Choroid plexus epithelial cell (primary cell): ENCODE measurements at places on chromosomes 11 and 22.

GRCh38 chr22:35739076-35739930 lies 21.6 kb downstream of the APOL5 start:
- no peak for DNase-seq

- DNase-seq = no peak
These were observed 51.6 kb upstream of the CCDC34 start for GRCh38 chr11:27414644-27415043.

GRCh38 chr11:46012185-46012584 lies 89.7 kb downstream of the LARGE2 start:
- DNase-seq = no peak

GRCh38 chr22:46238541-46238940 lies 11.6 kb downstream of the CDPF1 start:
- no peak for DNase-seq

DNA sequence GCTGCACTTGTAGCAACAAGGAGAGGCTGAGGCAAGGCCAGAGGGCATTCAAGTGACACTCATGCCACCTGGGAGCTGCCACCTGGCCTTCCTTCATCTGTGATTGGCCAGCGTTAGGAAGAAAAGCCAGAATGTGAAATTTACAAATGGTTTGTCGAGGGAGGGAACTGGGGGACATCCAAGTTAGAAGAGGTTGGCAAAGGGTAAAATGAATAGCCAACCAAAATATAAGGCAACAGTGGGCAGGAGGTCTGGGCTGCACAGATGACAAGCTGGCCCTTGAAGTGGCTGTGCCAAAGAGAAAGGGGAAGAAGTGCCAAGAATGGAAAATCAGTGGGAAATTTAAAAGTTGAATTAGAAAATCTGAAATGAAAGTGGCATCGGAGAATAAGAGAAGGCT lies 221.4 kb downstream of the C11orf91 start:
- no peak for DNase-seq

DNA sequence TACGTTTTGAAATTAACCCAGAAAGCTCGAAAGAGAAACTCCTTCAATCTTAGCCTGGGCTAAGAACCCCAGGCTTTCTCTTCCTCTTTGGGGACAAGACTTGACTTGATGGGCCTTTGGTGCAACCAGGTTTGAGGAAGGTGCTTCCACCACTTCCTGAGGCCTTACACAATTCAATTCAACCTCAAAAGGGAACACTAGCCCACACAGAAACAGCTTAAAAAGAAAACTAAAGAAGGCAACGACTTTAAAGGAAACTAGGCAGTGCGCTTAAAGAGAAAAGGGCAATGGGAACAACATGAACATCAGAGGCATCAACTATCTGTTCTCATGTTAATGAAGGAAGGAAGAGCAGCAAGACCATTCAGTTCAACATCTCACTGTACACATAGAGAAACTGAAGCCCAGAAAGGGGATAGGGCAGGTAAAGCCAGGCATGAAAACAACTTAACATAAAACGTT lies 24.8 kb downstream of the PAK1 start:
- no peak for DNase-seq

DNA sequence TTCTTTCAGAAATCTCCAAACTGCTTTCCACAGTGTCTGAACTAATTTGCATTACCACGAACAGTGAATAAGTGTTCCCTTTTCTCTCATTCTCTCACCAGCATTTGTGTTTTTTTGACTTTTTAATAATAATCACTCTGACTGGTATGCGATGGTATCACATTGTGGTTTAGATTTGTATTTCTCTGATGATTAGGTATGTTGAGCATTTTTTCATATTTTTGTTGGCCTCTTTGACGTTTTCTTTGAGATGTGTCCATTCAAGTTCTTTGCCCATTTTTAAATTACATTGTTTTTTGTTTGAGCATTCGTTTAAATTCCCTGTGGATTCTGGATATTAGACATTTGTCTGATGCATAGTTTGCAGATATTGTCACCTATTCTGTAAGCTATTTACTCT lies 1639.6 kb upstream of the TENM4 start:
- peak; percentile 58 for DNase-seq

GRCh38 chr22:31962387-31963125 lies 18.2 kb downstream of the YWHAH start:
- DNase-seq = no peak

DNA sequence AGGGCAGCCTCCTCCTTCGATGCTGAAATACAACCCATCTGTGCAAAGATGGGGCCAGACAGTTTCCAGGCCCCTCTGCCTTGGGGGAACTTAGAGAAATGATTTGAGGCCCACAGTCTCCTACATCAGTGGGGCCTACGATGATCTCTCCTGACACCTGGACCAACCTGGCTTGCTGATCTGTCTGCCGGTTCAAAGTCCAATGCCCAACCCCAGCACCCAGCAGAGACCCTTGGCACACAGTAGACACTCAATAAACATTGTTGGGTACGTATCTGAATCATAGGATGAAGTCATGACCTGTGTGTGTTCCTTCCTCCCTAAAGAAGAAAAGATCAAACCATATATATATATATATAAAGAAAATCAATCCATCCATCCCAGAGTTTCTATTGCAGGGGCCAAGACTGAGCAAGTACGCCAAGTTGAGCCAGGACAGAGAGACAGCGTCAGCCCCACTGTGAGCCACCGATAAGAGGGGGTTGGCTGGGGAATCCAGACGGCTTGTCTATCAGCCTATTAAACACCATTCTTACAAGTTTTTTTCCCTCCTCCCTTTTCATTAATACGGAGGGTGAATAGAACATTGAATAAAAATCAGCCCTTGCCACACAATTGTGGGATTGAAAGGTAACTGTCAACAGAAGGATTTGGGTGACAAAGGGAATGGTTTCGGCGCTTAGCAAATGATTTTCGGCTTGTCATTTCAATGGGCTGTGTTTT lies 244.1 kb downstream of the MN1 start:
- no peak for DNase-seq

GRCh38 chr11:78796956-78797355 lies 222.3 kb upstream of the NARS2 start:
- peak; percentile 92 for DNase-seq

GRCh38 chr11:8085011-8085645 lies 4.1 kb downstream of the TUB start:
- DNase-seq = no peak

DNA sequence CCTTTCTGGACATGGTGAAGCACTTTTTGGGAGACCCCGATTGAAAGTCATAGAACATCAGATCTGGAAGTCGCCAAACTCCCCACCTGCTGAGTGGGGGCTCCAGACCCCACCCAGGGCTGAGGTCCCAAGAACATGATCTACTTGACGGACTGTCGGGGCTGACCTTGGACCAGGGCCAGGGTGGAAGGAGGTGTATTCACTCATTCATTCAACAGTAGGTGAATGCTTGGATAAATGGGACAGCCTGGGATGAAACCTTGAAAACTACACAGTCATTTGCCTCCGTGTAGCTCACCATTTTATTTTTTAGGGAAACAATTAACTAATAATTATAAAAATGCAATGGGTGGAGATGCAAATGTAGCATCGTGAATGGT lies 629.0 kb downstream of the BRD1 start:
- DNase-seq = no peak

DNA sequence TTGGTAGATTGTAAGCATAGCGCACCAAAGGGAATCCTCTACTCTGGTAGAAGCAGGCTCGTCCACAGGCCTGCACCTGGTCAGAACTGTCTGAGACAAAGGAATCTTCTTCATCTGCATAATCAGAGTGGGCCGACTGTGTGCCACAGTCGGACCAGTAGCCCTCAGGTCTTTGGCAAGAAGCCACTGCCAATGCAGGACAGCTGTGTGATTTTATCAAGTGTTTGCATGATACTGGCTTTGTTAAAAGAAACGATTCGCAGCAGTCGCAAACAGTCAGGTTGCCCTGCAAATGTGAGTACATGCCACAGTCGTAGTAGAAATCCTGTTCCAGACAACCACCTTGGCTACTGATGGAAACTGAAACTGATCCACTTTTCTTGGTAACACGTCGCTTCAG lies 4.9 kb upstream of the CCDC34 start:
- no peak for DNase-seq

DNA sequence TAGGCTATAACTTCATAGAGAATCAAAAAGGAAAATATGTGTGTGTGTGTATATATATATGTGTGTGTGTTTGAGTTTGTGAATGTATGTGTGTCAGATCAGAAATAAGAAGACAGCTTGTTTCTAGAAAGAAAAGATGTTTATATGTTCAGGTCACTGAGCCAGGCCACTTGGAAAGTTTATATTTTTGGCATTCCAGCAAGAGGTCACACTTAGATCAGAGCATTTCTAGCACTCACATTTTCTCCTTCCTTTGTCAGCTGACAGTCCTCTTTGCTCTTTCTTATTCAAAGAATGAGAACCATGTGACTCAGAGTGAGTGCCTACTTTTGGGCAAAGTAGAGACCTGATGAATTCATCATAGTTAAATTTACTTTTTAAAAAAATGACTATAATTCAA lies 22.9 kb downstream of the RAB38 start:
- DNase-seq = peak; percentile 34

GRCh38 chr22:50305923-50306566 lies 1.4 kb downstream of the PLXNB2 start:
- DNase-seq = peak; percentile 80

- DNase-seq = no peak
These were observed 47.4 kb downstream of the UVRAG start for GRCh38 chr11:75862437-75862836.

- peak; percentile 76 for DNase-seq
These were observed 85.3 kb upstream of the SYT13 start for GRCh38 chr11:45371251-45372115.

GRCh38 chr22:50258361-50259292 lies 2.9 kb downstream of the MAPK12 start:
- no peak for DNase-seq

- no peak for DNase-seq
These were observed 111.6 kb downstream of the PHF21B start for GRCh38 chr22:44898236-44898635.

GRCh38 chr11:36027731-36028130 lies 83.9 kb downstream of the LDLRAD3 start:
- no peak for DNase-seq
